HFFc6 (cell line): ENCODE measurements at places on chromosomes 11 and 22.

GRCh38 chr11:70816156-70816678, 417.9 kb downstream of the CTTN start:
- no peak for DNase-seq

- peak; percentile 88 for DNase-seq
These were observed 106.8 kb downstream of the RBFOX2 start for GRCh38 chr22:35921777-35922176.

GRCh38 chr11:59271811-59272327, 59.1 kb upstream of the MPEG1 start:
- DNase-seq, result no peak

GRCh38 chr11:19040051-19040450, 20.5 kb downstream of the MRGPRX2 start:
- no peak for DNase-seq

DNA sequence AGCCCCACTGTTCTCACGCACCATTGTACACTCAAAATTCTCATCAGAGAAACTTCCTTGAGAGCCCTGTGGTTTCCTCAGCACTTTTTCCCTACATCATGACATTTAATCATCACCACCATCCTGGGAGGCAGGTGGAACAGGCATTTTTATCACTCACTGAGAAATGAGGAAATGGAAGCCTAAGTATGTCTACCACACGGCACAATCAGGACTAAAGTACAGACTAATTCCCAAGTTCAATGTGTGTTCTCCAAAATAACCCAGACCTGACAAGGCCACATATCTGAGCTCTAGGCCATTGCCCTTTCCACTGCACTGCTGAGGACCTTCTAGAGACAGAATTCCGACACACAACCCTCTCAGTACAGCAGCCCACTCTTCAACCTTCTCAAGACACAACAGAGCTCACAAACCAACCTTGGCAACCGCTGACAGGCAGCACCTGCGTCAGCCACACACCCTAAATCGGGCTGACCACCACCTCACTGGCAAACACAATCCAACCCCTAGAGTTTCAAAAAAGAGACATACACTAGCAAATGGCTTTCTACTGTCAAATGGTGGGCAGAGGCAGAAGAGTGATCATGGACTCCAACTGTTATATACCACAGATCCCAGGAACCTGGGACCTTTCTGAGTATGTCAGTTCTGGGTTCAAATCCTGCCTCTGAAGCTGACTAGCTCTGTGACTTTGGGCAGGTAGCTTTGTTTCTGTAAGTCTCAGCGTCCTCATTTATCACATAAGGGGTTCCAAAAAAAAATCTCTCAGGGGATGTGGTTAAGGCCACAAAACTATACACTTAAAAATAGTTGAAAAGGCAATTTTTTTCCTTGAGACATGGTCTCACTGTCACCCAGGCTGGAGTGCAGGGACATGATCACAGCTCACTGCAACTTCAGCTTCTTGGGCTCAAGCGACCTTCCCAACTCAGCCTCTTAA, 16.3 kb downstream of the SMCO4 start:
- DNase-seq, result no peak

GRCh38 chr11:134656861-134657540, 245.0 kb upstream of the B3GAT1 start:
- no peak for DNase-seq

- DNase-seq, result no peak
These were observed 98.3 kb downstream of the WNT11 start for GRCh38 chr11:76107971-76108370.

DNA sequence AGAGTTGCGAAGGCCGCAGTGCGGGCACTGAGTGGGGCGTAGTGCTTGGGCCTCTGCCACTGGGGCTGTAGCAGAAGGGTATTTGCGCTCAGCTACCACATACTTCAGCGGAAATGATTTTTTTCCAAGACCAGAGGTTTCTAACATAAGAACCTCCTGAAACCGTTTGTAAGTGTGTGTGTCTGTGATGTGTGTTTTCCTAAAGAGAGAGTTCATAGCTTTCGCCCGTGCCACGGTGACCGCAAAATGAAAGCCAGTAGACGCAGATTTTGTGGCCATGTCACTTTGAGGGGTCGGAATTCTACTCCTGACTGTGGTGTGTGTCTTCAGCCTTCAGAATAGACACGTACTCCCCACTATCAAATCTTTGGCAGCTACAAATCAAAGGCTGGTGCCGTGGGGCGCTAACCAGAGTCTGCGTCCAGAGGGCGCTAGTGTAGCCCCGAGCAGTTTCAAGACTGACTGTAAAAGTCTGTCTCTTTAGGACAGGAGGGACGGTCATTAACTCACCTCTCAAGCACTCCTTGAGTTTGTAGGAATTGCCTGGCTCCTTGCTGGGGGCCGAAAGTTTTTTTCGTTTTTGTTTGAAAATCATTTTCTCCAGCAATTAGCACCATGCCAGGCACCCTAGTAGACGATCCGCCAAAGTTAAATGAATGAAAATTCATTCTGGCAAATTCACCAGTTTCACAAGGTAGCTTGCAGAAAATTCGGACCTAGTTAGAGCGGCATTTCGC, 2.5 kb upstream of the CALCA start:
- DNase-seq, result no peak

DNA sequence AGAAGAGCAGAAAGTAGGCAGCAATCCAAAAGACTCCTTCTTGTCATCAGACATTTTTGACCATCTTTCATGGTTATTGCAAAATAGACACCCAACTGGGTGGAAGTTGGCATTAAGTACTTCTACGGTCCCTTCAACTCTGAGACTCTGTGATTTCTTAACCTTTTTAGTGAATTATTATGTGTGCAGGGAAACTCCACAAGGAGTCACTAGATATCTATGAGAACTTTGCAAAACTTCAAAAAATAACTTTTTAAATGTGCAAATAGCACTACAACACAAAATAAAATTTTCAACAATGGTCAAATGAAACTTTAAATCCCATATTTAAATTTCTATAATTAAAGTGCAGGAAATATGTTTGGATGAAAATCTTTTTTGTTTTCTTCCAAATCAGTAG, 88.7 kb downstream of the SLC17A6 start:
- DNase-seq, result no peak

DNA sequence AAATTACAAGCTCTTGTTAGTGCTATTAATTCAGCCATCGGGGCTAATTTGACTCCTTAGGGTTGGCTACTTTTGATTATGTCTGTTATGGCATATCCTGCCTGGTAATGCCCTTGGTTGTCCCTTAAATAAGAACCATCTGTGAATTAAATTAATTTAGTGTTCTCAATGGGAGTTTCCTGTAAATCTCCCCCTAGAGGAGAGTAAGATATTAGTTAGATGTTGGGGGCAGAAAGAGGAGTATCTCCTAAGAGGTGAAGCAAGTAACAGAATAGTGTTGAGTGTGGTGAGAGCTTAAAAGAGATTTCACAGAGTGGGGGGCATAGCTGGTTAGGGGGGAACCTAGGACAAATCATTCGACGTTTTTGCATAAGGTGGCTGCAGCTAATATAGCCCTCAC, 1126.9 kb downstream of the JRKL start:
- no peak for DNase-seq
